ENCODE measurements at places on chromosomes 16 and 17.

GRCh38 chr17:65055280-65055707, 1.2 kb downstream of the GNA13 start:
- DNase-seq: no peak

DNA sequence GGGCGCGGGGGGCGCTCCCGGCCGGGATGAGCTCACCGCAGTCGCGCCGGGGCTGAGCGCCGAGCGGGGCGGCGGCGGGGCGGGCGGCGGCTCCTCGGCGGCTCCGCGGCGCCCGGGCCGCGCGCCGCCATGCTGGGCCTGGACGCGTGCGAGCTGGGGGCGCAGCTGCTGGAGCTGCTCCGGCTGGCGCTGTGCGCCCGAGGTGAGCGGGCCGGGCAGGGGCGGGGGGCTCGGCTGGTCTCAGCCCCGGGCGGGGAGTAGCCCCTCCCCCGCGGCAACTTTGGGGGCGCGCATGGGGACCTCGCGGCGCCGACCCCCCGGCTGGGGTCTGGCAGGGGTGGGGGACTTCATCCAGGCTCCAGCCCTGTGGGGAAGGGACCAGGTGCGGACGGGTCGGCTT, at the start of gene ARHGDIG:
Gene ARHGDIG, plus strand, starts transcription at position 40 of the 400 bp plus-strand sequence. Its CDS starts 90 bp downstream, at position 130.
- DNase-seq: no peak

GRCh38 chr16:27222249-27223225, 19.2 kb downstream of the KDM8 start:
- no peak for DNase-seq

DNA sequence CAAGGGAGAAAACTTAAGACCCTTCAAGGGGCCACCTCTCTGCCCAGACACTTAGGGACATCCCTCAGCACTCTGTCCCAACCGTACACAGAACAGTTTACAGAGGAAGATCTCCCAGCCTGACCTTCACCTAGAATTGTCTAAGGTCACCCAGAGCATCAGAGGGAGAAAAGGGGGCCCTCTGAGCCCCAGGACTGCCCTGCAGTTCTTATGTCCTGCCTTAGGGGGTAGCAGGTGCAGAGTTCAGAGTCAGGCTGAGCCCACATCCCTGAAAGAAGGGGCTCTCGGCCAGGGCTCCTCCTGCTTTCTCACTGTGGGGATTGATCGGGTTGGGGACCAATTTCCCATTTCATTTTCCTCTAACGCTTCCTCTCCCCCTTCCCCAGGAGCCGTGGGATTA, 15.4 kb downstream of the CA4 start:
- DNase-seq: no peak

- DNase-seq: no peak
Measured at GRCh38 chr16:26961459-26961858, 105.3 kb upstream of the C16orf82 start.

- no peak for DNase-seq
Measured at GRCh38 chr17:47649972-47650524, 329 bp downstream of the KPNB1 start.

- no peak for DNase-seq
Measured at GRCh38 chr17:32441886-32442285, 2.4 kb upstream of the PSMD11 start.

- DNase-seq: no peak
Measured at GRCh38 chr16:85878875-85879274, 20.1 kb upstream of the IRF8 start.

- DNase-seq: no peak
Measured at GRCh38 chr17:57480438-57481196, 224.3 kb downstream of the MSI2 start.

DNA sequence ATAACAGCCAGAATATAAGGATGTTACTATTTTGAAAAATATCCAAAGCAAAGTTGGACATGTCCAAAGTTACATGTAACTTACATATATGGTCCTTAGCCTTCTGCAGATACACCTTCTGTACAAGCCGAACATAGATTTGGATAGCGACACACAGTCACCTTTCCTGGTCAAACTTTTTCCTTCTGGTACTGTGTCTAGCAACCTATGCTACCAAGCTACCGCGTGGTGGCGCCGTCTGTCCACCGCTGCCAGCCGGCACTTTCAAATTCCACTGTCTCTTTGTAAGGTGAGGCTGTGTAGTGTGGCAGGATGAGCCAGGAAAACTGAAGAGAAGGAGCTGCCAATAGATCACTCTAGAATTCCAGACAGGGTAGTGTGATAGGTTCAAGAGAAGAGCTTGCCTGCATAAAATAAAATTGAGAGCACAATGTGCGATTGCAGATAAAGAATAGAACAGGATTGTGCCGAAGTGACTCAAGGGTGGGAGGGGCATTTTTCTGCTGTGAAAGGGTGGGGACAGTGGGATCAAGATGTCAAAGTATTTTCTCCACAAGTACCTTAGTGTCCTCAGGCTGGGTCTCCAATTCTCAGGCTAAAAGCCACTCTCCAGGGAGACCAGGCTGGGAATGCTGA, 366.9 kb downstream of the SLC39A11 start:
- DNase-seq: peak; percentile 28
